A549 treated with AZD2906 at 1 μM for 4 hours (cell line): ENCODE measurements at places on chromosomes 2 and 18. TPM values are rescaled to one million over a fixed set of nuclear protein-coding genes. Genes with fewer than 3 reads are reported as not detected.

Gene STK16
- 27.6 to 31.6 TPM (median 29.1 TPM) in 5 replicates for total RNA-seq

Gene SLC14A1
- total RNA-seq, result 0.14 TPM in 1 of 5 replicates, not detected in the others

Gene TXNDC2
- total RNA-seq, result 0.06 to 0.41 TPM (median 0.08 TPM) in 5 replicates

Gene CYP26B1
- 13.4 to 16.1 TPM (median 15.2 TPM) in 5 replicates for total RNA-seq

Gene MC5R
- 0.03 to 0.06 TPM (median 0.05 TPM) in 3 of 5 replicates, not detected in the others for total RNA-seq

Gene EPB41L3
- total RNA-seq, result 0.02 to 0.43 TPM (median 0.17 TPM) in 5 replicates

Gene TMEM37
- total RNA-seq, result 2.1 to 2.8 TPM (median 2.6 TPM) in 5 replicates

Gene PTPRM
- 28.0 to 36.8 TPM (median 34.5 TPM) in 5 replicates for total RNA-seq

Gene SLC19A3
- 1.6 to 3.1 TPM (median 2.8 TPM) in 5 replicates for total RNA-seq

Gene THSD7B
- not detected in 5 replicates for total RNA-seq

Gene SKA1
- 10.0 to 14.8 TPM (median 10.6 TPM) in 5 replicates for total RNA-seq

Gene TRPM8
- 0.20 to 0.47 TPM (median 0.30 TPM) in 4 of 5 replicates, not detected in the other for total RNA-seq
